NCI-H1092 (cell line): ENCODE measurements at places on chromosomes 2 and 18.

DNA sequence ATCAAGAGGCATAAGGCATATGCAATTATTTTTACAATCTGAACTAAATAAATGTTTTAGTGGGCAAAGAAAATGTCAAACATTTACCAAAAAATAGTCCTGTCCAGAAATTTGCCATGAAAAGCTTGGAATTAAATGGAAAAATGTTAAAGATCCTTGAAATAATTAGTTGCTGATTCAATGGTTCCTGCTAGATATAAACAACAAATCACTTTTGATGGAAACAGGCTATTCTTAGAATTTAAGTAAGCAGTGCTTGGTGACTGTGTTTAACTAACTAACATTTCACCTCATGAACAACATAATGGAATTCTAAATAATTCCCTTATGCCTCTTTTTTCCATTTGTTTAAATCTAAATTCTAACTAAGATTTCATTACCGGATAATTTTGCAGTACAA lies 3.9 kb downstream of the RND3 start:
- no peak for DNase-seq

- peak; percentile 84 for DNase-seq
Measured at GRCh38 chr18:58247363-58247834, 203.4 kb downstream of the NEDD4L start.

DNA sequence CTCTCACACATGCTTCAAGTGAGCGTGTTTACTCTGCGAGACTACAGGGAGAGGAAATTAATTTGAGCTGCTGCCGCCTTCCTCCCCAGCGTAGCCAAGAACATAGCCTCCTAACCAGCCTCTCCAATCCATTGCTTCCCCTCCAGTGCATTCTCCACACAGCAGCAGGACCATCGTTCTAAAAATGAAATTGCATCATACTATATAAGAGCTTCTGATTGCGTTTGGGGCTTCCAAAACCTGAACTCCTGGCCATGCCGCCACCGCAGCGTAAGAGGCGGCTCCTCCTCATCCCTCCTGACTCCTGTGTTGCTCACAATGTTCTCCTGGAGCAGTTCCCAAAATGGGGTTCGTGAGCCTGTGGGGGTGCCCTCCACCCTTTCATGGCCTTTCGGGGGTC lies 142.1 kb downstream of the MYT1L start:
- no peak for DNase-seq

DNA sequence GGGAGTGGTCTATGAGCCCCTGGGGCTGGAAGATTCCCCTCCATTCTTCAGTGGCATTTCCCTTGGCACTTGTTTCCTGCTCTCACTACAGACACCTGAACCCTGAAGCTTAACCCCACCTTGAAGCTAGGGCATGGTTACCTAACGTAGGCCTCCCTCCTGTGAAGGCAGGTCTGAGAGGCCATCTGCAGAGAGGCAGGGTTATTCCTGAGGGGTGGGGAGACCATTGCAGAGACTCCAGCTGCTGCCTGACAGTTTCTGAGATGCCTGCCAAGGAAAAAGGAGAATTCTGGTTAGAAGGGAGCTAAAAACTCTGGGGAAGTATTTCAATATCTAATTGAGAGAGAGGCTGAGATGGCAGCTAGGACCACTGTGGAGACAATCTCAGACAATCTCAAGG lies 119.3 kb upstream of the NDUFV2 start:
- no peak for DNase-seq

DNA sequence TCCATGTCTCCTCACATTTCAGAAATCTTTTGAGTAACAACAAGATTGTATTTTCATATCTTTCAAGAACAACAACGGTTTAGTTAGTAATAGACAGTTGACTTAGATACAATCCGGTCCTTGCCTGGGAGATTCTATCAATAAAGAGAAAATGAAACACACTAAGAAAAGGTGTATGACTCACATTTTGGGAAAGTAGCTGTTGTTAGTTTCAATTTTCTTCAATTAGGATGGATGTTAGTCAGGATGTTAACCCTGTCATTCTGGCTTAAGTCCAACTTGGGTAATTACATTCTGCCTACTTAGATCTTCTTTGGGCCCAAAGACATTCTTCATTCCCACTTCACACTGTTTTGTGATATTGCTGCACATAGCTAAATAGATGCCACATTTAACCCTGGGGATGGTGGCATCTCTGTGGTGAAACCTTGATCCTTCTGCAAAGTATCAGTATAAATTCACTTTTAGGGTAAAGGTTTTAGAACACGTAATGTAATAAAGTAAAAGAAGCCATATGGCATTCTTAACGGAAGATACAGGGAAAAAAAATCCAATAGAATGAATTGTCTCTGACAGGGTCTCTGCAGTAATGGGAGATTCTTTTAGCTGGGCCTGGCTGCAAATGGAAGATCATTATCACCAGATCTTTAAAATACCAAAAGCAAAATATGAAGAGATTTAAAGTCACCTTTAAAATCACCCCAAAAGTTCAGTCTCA lies 365.5 kb downstream of the FIGN start:
- no peak for DNase-seq

DNA sequence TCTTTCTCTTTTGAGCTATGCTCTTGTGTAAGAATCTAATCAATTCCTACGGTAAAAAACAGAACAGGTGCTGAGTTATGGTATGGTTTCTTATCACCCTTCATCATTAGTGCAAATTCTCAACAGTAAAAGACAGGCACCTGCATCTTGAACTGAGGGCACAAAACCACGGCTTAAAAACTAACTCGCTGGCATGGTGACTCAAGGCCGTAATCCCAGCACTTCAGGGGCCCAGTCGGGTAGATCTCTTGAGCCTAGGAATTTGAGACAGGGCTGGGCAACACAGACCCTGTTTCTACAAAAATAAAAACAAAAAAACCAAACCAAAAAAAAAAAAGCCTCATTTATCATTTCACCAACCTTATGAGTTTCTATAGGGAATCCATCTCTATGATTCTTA lies 33.3 kb downstream of the THAP4 start:
- DNase-seq, result no peak

GRCh38 chr2:113206251-113206650 lies 32.5 kb downstream of the PSD4 start:
- DNase-seq, result no peak

DNA sequence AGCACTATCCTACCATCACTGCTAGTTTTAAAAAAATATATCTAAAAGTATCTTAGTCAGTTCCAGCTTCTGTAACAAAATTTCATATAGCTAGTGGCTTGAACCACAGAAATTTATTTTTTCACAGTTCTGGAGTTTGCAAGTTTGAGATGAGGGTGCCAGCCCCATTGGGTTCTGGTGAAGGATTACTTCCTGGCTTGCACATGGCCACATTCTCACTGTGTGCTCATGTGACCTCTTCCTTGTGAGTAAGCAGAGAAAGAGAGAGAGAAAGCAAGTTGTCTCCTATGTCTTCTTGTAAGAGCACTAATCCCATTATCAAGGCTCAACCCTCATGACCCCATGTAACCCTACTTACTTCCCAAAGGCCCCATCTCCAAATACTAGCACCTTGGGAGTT lies 158.9 kb downstream of the DOK6 start:
- DNase-seq, result no peak

GRCh38 chr18:9328776-9329175 lies 5.8 kb upstream of the TWSG1 start:
- no peak for DNase-seq
